Right atrium auricular region (tissue), 2 donors: ENCODE measurements at places on chromosomes 13 and 19. TPM values are rescaled to one million over a fixed set of nuclear protein-coding genes. Genes with fewer than 3 reads are reported as not detected.

Gene DLEU7
- total RNA-seq, result not detected

Gene ZNF835
- total RNA-seq, result 6.5 TPM

Gene ZNF45
- 5.8 TPM for total RNA-seq

Gene CD79A
- total RNA-seq, result 1.1 TPM

Gene TEX26
- total RNA-seq, result not detected

Gene TEX30
- 8.4 TPM for total RNA-seq

Gene ANKRD24
- 0.39 TPM for total RNA-seq

Gene LAIR2
- not detected for total RNA-seq

Gene ZNF729
- total RNA-seq, result not detected

Gene CRB3
- total RNA-seq, result 2.5 TPM

Gene LRRC8E
- total RNA-seq, result 2.1 TPM
